ENCODE measurements at places on chromosomes 16 and 17.

GRCh38 chr16:78821335-78821734, 721.9 kb downstream of the WWOX start:
- DNase-seq: no peak

DNA sequence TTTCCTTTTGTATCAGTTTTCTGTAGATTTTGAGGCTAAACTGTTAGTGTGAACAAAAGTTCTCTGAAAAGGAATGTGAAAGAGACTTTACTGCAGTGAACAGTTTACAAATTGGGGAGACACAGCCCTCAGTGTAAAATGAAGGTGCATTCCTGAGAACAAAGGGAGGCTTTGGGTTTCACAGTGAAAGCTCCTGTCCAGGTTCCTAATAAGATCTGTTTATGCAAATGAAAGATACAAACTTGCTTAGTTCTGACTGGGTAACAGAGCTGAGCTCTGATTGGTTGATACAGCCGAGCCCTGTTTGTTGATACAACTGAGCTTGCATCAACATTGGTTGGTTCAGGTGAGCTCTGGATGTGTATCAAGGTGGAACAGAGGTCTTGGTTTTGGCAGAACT, 8.3 kb upstream of the CDRT15 start:
- DNase-seq: no peak

- DNase-seq: peak; percentile 22
These were observed 36.6 kb downstream of the ARHGAP23 start for GRCh38 chr17:38464723-38465390.

DNA sequence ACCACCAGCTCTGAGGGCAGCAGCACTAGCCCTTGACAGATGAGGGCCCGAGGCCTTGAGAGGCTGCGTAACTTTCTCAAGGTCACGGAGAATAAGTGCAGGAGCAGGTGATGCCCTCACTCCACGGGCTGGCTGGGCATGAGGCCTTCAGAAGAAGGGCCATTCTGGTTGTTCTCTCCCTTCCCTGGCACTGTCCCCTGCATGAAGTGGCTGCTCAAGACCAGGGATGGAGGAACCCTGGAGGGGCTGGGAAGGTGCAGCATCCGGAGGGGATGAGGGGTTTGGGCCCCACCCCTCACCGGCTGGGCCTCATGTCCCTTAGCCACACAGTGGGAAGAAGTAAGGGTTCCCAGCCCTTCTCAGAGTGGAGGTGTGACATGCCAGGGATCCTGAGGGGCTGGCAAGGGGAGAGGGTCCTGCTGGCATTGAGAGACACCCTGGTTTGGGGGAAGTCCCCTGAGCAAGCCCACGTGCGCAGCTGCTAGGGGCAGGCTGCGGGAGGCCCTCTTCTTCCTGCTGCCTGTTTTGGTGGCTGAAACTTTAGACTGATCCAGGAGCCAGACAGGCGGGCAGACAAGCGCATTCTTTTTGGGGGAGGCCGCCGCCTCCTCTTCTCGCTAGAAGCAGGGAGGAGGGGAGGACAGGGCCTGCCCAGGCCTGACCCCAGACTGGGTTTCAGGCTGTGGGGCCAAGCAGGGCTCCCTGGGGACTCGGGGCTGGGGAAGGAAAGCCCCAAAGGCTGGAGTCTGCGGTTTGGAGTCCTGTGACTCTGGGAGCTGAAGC, 74.0 kb downstream of the N4BP1 start:
- DNase-seq: no peak

- peak; percentile 96 for DNase-seq
These were observed 219.0 kb downstream of the FTO start for GRCh38 chr16:53922807-53923571.

- no peak for DNase-seq
These were observed 15.0 kb downstream of the SLC7A5 start for GRCh38 chr16:87854053-87854906.

DNA sequence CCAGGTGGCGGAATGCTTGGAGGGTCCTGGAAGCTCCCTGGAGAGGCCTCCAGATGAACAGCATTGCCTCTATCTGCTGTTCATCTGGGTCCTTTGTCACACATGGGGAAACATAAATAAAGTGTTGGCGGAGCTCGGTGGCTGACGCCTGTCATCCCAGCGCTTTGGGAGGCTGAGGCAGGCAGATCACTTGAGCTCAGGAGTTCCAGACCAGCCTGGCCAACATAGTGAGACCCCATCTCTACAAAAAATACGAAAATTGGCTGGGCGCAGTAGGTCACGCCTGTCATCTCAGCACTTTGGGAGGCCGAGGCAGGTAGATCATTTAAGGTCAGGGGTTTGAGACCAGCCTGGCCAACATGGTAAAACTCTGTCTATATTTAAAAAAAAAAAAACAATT, 2.2 kb downstream of the MYADML2 start:
- DNase-seq: no peak

GRCh38 chr16:49827805-49828438, 28.0 kb downstream of the ZNF423 start:
- DNase-seq: no peak

GRCh38 chr16:77596261-77596660, 126.1 kb upstream of the NUDT7 start:
- no peak for DNase-seq

DNA sequence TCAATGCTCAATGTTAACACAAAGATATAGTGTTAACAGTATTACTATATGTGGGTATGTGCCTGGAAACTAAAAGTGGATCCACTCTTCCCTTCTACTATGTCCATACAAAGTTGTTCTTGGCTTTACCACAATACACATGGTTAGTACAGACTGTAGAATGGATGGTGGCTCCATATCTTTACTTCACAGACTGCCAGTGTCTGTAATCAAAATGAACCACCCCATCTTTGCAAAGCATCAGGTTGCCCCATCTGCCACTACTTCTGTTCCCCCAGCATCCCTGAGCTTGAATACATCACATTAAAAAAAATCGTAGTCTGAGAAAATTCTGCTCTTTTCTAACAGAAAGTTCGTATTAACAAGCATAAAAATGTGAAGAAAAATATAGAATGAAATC, 30.0 kb downstream of the USP32 start:
- DNase-seq: no peak

DNA sequence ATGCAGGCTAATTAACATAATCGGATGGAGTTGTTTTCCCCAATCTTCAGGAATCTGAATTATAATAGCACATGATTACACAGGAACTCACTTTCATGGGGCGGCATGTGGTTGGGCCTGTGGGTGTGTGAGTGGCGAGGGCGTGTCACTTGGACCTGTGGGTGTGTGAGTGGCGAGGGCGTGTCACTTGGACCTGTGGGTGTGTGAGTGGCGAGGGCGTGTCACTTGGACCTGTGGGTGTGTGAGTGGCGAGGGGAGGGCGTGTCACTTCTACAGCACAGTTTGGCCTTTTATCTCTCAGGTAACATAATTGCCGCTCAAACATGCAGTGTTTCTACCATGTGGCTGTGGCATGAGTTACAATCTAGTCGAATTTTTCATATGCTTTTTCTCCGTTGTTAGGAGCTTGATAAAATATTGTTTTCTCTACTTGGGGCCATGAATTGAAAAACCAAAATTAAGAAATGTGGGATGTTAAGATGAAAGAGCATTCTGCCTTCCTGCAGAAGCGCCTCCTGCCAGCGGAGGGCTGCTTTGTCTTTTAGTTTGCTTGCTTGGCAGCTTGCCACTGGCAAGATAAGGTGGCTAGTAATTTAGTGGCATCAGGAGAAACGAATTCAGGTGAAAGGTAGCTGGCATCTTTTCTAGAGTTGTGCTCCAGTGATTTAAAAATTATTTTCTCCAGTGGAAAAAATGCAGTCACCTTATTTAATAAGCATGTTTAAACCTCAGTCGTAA, 36.2 kb downstream of the USP10 start:
- peak; percentile 70 for DNase-seq

- DNase-seq: no peak
These were observed 121.9 kb upstream of the PLCG2 start for GRCh38 chr16:81657224-81657623.
